Neural crest cell (in vitro differentiated cells): ENCODE measurements at places on chromosomes 12 and 14.

- DNase-seq = no peak
Observed at GRCh38 chr14:100058777-100059437, 6.3 kb upstream of the EVL start.

DNA sequence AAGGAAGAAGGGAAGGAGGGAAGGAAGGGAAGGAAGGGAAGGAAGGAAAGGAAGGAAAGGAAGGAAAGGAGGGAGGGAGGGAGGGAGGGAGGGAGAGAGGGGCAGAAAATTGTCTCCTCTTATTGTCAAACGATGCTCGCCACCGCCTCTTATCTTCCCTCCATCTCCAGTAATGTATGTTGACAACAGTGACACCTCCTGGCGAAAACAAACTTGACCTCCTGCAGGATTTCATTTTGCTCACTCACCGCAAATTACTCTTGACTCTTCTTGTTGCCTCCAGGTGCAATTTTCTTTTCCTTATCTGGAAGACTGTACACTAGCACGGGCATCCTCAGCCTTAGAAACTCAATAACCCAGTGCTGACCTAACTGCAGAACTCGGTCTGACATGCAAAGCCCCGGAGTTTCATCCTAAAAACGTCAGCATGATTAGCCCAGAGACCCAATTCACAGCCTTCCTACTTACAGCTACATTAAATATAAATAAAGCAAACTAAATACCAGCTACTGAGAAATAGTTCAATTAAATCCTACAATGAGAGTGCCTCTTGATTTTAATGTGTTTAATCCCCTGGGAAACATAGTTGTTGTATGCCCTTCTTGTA is 512.4 kb upstream of the TMPO start:
- DNase-seq = peak; percentile 62

DNA sequence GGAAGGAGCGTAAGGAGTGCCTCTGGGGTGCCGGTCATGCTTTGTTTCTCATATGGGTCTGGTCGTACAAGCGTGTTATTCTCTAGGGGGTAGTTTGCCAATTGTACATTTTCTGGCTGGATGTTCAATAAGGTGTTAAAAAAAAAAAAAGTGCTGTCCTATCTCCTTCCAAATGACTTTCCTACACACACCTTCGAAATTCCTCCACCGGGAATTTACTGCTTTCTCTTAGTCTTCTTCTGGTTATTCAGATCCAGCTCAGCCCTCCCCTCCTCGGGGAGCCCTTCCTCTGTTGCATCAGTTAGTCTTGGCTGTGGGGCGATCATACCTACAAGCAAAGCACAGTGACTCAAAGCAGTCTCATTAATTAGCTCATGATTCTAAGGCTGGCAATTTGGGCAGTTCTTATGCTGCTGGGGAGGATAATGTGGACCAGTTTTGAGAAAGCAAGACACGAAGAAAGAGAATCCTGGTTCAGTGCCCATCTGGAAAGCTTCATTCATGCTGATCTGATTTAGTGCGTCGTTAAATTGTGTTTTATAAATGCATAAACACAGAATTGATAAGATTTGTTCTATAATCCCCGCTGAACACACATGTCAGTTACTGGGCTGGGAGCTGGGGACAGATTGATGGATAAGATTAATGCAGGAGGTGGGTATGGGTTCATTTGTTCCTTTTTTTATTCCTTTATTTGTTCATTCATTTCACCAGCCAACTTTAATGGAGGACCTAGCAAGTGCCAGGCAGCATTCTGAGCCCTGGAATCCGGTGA is 9.2 kb upstream of the CLMN start:
- no peak for DNase-seq

DNA sequence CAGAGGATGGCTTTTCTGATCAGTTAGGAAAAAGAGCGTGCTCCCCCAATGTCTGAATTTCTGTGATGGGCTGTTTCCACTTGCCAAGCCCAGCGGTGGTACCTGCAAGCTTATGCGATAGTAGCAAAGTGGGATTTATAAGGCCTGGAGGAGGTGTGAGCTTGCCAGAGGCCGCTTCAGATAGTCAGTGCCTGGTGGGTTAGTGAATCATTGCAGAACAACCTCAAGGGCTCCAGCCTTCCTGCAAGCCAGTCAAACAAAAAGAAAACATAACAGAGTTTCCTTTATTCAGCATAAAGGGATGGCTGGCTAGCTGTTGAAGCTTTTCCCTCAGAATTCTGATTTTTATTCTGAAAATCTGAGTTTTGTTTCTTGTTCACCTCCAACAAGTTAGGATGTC is 7.6 kb upstream of the BMP4 start:
- no peak for DNase-seq
